ENCODE measurements at places on chromosomes 4 and X.

- DNase-seq = no peak
These were observed 67.1 kb downstream of the PGRMC2 start for GRCh38 chr4:128220286-128221235.

GRCh38 chr4:155751569-155751968, 7.3 kb upstream of the GUCY1B1 start:
- DNase-seq = no peak

DNA sequence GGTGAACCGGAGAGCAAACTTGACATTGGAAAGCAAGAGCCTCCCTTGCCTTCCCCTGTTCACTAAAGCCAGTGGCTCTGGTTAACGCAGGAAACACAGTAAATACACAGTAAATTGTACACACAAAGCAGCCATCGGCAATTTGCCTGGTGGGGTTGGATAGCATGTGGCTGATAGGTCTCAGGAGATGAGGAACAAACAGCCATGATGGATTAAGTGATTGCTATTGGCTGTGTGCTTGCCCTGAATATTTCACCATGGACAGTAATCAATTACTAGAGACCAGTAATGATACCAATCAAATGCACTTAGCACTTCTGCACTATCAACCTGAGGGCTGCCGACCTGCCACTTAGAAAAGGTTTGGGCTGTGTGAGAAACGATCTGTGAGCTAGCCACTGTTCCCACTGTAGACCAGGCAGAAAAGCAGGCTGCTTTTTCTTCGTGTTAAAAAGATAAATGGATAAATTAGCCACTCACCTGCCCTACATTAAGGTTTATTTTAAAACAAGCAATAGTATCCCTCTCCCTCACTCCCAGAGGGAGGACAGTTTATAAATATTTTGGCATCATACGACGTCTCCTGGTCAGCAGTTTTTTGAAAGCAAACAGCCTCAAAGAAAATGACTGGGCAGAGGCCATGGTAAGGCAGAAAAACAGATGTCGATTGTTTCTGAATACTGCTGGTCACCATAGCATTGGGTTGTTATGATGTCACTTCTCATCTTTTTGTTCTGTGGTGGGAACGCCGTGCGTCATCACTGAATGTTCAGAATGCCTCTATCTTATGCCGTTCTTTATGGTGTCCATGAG, 167.1 kb downstream of the MAML3 start:
- no peak for DNase-seq

DNA sequence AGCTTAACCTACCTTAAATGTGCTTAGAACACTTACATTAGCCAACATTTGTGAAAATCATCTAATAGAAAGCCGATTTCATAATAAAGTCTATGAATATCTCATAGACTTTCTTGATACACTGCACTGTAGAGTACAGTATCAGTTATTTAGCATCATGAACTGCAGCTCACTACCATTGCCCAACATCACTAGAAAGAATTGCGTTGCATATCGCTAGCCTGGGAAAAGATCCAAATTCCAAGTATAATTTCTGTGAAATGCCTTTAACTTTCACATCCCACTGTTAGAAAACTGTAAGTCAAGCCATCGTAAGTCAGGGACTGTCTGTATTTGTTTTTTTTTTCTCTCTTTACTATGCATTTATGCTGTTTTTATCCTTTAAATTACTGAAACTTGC, 918.6 kb upstream of the PABPC4L start:
- DNase-seq = no peak

- no peak for DNase-seq
These were observed 46.1 kb upstream of the VEGFC start for GRCh38 chr4:176838601-176839433.

GRCh38 chrX:57771689-57772088, 91.6 kb upstream of the NLRP2B start:
- no peak for DNase-seq

- no peak for DNase-seq
These were observed 78.8 kb downstream of the TMEM164 start for GRCh38 chrX:110081740-110082139.

GRCh38 chrX:102744307-102744706, 23.8 kb downstream of the GPRASP3 start:
- no peak for DNase-seq

GRCh38 chrX:7330556-7330955, 182.6 kb upstream of the PUDP start:
- DNase-seq = no peak

- no peak for DNase-seq
These were observed 33.5 kb upstream of the CYBB start for GRCh38 chrX:37746218-37746941.

DNA sequence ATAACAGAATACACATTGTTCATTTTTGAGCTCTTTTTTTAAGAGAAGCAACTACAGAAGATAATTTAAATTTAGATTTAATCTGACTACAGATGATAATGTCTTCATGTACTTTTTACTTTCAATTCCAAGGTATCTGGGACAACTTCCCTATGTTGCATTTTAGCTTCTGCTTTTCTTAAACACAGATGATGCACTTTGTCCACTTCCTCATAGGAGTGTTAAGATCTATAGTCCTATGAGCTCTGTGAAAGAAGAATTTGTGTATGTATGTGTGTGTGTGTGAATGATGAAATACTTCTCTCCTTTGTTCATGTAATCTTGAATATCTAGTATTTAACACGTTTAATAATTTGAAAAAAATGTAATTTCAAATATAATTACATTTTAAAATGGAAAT, 5.3 kb upstream of the FHIP1A start:
- no peak for DNase-seq

Data from stimulated activated CD4-positive, alpha-beta T cell treated with anti-CD3 and anti-CD28 coated beads, TNF-alpha, amount 100 ng/mL, for 4 hours (primary cell).